ENCODE measurements at places on chromosomes 2 and 18.

GRCh38 chr2:236853585-236854051, 232.1 kb upstream of the COPS8 start:
- DNase-seq, result no peak

GRCh38 chr2:198662905-198663304, 794.8 kb downstream of the SATB2 start:
- no peak for DNase-seq

GRCh38 chr2:105754011-105754410, 9.3 kb downstream of the NCK2 start:
- DNase-seq, result no peak

- DNase-seq, result no peak
Observed at GRCh38 chr2:210555555-210555954, 844 bp upstream of the CPS1 start.

GRCh38 chr2:98412751-98413458, 31.8 kb upstream of the INPP4A start:
- peak; percentile 19 for DNase-seq

DNA sequence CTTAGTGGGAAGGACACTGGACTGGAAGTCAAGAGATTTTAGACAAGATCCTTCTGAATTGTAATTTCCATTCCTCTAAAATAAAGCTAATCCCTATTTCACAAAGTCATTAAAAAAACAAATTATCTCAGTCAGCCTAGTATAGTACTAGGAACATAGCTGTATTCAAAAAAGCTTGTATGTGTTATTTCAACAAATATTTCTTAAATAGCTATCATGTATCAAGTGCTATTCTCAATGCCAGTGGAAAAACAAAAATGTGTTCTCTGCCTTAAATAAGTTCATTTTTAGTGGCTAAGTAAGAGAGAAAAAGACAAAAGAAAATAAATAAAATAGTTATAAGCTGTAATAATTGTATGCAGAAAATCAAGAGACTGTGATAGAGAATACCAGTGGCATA, 541.8 kb upstream of the CDH2 start:
- DNase-seq, result no peak

GRCh38 chr18:45462179-45462578, 153.1 kb upstream of the SLC14A2 start:
- no peak for DNase-seq

GRCh38 chr18:36328916-36329315, 31.4 kb downstream of the FHOD3 start:
- DNase-seq, result no peak

GRCh38 chr18:46338205-46338604, 234.0 kb downstream of the HAUS1 start:
- DNase-seq, result no peak

DNA sequence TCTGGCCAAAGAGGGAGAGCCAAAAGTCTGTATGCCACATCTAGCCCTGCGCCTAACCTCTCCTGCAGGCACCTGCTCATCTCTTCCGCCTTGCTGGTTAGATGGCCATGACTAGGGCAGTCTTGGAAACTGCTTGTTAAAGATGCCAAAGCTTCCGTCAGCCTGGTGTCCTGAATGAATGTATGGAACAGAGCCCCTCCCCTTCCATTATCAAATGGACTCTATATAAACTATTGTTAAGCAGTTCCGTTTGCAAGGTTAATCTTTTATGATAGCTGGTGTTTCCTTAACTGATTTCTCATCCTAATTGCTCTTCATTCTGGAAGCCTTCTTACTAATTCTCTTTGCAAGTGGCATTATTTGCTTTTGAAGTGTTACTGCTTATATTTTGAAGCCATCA, 87.1 kb downstream of the ATP9B start:
- no peak for DNase-seq

DNA sequence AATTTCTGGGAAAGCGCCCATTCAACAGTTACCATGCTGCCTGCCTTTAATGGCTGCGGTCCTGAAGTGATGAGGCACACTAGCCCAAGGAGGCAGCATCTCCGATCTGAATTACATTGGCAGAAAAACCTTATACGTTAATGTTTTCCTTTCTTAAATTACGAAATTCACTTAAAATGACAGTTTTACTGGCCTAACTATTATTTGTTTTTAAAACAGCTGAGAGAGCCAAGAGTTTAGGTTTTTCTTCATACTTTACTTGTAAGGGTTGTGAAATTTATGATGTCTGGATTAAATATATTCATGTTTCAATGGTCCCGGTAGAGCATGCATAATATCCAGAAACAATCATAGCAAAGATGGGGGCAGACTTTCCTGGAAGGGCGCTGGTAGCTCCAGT, 115.2 kb upstream of the REV1 start:
- DNase-seq, result peak; percentile 69

DNA sequence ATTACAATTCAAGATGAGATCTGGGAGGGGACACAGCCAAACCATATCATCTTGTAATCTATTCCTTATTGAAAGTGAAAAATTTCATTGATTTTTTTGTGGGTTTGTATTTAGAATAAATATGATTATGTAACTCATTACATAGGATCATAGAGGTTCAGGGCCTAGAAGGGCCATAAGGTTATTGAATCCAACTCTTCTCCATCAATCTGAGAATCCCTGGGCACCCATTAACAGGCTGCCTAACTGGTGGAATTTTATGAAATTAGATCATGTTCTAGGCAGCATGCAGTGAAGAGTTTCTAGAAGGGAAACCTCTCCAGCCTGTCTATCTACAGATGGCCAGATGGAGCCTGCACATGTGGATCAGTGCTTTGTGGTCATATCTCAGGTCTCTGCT, 6.3 kb upstream of the APOB start:
- DNase-seq, result no peak

GRCh38 chr2:19881908-19882265, 19.9 kb downstream of the TTC32 start:
- no peak for DNase-seq

GRCh38 chr2:218893349-218894150, 12.9 kb downstream of the WNT10A start:
- no peak for DNase-seq

DNA sequence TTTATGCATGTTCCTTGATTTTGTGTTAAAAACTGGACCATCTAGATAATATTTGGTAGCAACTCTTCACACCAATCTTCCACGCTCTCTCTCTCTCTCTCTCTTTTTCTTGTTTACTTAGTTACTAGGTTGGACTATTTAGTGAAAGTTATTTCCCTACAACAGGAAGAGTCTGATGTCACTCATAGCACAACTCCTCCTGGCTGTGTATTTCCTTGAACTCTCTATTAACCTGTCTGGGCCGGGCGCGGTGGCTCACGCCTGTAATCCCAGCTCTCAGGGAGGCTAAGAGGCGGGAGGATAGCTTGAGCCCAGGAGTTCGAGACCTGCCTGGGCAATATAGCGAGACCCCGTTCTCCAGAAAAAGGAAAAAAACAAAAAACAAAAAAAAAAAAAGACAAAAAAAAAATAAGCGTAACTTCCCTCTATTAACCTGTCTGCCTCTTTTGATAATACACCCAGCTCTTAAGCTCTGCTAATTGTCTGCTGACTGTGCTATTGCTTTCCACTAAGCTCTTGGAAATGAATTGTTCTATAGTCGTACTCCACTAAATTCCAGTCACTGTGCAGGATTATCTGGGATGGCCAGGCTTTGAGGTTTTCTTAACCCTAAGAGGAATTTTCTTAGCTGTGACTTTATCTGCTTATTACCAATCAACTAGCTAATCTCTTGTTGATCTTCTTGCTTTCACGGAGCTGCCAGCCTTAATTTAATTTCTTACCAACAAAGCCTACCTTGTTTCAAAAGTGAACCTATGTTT, 18.1 kb upstream of the CDH19 start:
- no peak for DNase-seq

GRCh38 chr2:226575928-226576327, 223.7 kb downstream of the IRS1 start:
- no peak for DNase-seq

- no peak for DNase-seq
Observed at GRCh38 chr2:127985735-127986134, 42.1 kb downstream of the SAP130 start.

DNA sequence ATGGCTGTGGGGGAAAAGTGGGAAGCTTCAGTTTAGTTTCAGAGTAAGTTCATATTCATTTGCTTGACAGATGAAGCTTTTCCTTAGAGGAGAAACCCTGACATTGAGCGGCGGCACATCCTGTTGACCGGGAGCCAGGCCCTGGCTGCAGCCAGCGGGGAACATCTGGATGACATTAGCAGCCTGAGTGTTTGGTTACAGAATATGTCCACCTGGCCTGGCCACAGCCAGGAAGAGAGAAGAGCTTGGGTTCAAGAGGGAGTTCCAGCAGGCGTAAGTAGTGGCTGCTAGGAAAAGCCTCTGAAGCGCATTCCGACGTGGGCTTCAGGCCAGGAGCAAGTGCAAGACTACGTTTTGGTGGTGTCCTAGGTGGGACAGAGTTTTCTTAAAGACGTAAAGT, 144.9 kb upstream of the MYCN start:
- no peak for DNase-seq

DNA sequence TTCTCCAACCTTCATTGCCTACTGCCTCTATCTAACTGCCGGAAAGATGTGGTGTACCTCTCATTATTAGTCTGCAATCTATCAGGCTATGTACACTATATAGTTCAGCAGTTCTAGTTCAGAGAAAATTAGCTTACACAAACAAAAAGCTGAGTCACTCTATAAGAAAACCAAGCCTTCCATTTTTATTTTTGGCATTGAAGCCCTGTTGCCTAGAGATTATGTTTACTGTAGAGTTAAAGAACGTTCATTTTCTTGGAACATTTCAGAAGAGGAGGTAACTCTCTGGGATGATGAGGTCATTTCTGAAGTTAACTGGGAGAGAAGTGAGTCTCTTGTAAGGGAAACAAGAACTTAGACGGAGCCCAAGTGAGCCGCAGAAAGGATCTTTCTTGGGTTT, 133.5 kb downstream of the FAM124B start:
- DNase-seq, result peak; percentile 69

- DNase-seq, result no peak
Observed at GRCh38 chr18:5475267-5475666, 68.5 kb downstream of the EPB41L3 start.

DNA sequence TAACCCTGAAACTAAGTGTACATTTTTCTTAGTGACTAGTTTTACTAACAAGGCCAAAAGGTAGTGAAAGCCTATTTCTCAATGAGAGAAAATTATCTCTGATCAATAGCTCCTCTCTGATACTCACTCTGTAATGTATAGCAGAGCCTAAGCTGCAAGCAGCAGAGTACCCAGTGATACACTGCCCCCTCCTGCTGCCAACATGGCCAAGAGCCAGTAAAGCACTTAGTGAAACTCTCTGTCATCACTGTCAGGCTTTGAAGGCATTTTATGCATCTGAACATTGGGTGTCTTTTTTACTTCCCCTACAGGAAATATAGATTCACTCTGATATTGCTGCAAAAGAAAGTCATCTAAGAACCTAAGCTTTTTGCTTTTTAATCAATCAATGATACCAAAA, 784.1 kb upstream of the CDH7 start:
- DNase-seq, result no peak

DNA sequence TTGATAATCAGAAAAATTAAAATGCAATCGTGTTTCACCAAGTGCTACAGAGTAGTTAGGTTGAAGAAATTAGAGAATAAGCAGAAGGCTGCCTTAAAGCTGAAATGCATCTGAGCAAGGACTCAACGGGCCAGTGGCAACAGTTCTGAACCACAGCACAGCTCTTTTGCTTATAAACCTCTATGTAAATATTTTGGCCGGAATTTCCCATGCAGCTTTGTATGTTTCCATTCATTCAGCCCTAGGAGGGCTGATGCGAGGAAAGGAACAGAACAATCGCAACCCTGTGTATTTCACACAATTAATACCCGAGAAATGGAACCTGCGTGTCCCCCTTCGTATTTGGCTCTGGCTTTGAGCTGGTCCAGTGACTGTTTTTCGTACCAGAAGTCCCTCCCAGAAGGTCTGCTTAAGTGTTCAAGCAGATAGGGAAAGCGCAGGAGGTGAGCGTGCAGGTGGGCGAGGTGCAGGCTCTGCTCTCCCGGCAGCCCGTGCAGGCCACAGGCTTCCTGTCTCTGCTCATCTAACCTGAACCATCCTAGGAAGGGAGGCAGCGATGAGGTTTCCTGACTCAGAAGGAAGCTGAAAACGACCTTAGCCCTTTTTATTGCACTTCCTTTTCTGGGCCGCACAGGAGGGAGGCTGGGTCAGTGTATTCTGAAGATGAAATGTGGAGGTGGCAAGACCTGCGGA, 67.3 kb downstream of the ASB1 start:
- DNase-seq, result no peak

GRCh38 chr2:127630864-127631540, 15.0 kb upstream of the GPR17 start:
- no peak for DNase-seq

DNA sequence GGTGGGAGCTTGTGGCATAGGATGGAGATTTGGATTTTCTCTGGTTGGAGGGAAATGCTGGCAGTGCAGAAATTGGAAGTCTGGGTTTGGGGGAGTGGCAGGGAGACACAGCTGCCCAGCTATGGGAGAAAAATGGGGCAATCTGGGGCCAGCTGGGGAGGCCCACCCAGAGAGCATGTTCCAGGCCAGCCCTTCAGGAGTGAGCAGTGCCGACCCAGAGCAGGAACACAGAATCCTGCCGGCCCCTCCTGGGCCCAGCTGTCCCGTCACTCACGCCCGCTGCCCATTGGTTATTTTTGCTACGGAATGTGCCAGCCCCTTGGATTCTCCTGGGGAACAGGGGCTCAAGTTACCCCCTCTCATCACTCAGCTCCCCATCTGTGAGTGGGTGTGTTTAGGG, 4.9 kb downstream of the SPEG start:
- no peak for DNase-seq

- no peak for DNase-seq
Observed at GRCh38 chr2:42368817-42369531, 8.0 kb upstream of the COX7A2L start.

DNA sequence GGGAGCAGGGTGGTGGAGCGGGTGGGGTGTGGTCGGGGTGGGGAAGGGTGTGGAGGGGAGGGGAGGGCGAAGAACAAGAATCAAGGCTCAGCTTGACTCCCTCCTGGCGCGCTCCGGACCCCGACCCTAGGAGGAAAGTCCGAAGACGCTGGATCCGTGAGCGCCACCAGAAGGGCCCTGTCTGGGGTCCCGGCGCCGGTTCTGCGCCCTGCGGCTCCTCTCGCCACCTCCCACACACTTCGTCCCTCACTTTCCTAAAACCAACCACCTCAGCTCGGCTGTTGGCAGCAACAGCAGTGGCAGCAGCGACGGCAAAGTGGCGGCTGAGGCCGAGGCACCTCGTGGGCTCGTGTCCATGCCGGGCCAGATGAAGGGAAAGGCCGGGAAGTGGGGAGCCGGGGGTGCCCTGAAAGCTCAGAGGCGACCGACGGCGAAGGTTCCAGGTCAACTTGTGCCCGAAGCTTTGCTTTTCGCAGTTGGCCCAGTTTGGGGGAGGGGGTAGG, 2.1 kb downstream of the KLHL14 start:
- no peak for DNase-seq
